ENCODE measurements at places on chromosomes 12 and 14. TPM values are rescaled to one million over a fixed set of nuclear protein-coding genes. Genes with fewer than 3 reads are reported as not detected.

GRCh38 chr14:89849931-89850330, 104.6 kb downstream of the EFCAB11 start:
- no peak for DNase-seq

DNA sequence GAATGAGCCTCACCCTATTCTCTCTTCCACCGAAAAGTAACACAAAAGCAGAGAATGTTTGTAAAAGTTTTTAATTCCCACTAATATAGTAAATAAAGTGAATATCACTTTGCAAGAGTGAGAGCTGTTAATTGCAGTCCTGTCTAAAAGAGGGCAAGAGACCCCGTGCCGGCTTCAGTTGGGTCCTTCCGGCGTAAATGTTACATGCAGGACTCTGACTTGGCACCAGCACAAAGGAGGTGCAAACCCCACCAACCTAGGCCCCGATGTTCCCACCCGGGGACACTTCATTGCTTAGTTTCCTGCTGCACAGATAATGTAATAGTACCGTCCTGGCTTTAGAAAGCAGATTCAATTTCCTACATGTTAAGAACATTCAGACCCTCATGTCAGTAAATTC, 66.0 kb upstream of the DYNC1H1 start:
- DNase-seq, result no peak

BTBD7 gene
- 17.2 TPM for polyA plus RNA-seq

GRCh38 chr12:60259225-60259624, 663.4 kb downstream of the SLC16A7 start:
- DNase-seq, result no peak

GRCh38 chr14:33634631-33635030, 316.2 kb downstream of the EGLN3 start:
- DNase-seq, result no peak

- no peak for DNase-seq
Observed at GRCh38 chr12:66397574-66398290, 95.4 kb downstream of the HELB start.

CLEC1B gene
- polyA plus RNA-seq, result not detected

RASAL1 gene
- polyA plus RNA-seq, result 0.04 TPM

ANO4 gene
- 1.2 TPM for polyA plus RNA-seq

- DNase-seq, result no peak
Observed at GRCh38 chr12:108768591-108769500, 37.5 kb upstream of the CORO1C start.

DNA sequence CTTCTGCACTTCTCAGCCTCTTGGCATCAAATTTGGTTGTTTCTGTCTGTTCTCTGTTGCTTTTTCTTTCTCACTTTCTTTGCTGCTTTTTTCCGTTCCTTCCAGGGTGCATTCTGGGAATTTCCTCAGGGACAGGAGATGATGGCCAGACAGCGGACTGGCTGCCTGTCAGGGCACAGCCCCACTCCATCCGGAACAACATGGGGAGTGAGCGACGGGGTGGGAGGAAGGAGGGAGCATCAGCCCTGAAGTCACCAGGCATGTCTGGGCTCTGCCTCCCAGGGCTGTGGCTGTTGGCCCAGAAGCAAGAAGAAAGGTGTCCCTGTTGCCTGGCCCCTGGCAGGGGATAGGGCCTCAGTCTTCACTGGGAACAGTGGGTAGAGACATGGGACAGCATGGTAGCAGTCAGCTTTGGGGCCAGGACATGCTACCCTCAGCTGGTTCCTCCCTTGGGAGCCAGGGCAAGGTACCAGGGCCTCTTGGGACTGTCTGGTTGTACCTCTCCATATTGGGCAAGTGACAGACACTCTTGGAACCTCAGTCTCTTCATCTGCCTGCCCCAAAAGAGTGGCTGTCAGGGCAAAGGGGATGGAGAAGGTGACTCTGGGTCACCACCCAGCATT, 8.6 kb downstream of the PGF start:
- peak; percentile 56 for DNase-seq

DNA sequence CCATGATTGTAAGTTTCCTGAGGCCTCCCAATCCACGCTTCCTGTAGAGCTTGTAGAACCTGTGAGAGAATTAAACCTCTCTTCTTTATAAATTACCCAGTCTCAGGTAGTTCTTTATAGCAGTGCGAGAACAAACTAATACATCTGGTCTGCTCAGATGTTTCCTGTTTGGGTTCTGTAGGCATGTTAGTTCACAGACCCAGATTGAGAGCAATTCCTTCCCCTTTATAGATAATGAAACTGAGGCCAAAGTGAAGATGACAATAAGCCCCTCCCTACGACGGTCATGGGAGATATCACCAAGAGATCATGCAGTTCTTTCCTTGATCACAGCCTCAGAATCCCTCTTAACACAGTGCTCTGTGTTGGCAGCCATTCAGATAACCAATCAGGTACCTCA, 76.5 kb upstream of the CLMN start:
- DNase-seq, result no peak

DNA sequence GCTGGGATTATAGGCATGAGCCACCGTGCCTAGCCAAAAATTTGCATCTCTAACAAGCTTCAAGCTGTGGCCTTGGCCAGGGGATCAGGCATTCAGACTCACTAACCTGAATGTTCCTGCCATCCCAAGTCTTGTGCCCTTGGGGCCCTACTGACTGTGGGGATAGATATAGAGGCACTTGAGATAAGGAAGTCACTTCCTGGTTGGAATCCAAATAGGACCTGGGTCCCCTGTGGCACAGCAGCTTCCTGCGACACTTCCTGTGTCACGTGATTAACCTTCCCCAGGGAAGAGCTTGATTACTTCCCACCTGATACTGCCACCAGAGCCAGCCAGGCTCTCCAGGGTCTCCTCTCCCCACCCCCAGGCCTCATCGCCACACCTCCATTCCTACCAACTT, 128.2 kb downstream of the BCL11B start:
- DNase-seq, result no peak

GRCh38 chr14:50476134-50476533, 56.2 kb downstream of the MAP4K5 start:
- no peak for DNase-seq

TAS2R50 gene
- polyA plus RNA-seq, result not detected

All from muscle of leg (tissue), 16 donors.